AG08395 (cell line): ENCODE measurements at places on chromosomes 12 and 14.

GRCh38 chr14:41749429-41749828 lies 142.8 kb downstream of the LRFN5 start:
- DNase-seq: no peak

DNA sequence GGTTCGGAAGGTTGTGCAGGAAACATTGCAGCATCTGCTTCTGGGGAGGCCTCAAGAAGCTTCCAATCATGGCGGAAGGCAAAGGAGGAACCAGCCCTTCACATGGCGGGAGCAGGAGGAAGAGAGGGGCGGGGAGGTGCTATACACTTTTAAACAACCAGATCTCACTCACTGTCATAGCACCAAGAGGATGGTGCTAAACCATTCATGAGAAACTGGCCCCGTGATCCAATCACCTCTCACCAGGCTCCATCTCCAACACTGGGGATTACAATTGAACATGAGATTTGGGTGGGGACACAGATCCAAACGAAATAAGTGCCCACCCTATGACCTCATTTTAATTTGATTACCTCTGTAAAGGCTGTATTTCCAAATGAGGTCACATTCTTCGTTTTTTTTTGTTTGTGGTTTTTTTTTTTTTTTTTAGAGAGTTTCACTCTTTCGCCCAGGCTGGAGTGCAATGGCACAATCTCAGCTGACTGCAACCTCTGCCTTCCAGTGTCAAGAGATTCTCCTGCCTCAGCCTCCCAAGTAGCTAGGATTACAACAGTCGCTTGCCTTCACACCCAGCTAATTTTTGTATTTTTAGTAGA lies 11.4 kb upstream of the ORAI1 start:
- DNase-seq: no peak

GRCh38 chr12:31011336-31011735 lies 62.3 kb upstream of the DDX11 start:
- no peak for DNase-seq

GRCh38 chr14:30791522-30792351 lies 82.6 kb upstream of the COCH start:
- no peak for DNase-seq

GRCh38 chr14:101408077-101408831 lies 153.0 kb upstream of the DIO3 start:
- DNase-seq: peak; percentile 50

DNA sequence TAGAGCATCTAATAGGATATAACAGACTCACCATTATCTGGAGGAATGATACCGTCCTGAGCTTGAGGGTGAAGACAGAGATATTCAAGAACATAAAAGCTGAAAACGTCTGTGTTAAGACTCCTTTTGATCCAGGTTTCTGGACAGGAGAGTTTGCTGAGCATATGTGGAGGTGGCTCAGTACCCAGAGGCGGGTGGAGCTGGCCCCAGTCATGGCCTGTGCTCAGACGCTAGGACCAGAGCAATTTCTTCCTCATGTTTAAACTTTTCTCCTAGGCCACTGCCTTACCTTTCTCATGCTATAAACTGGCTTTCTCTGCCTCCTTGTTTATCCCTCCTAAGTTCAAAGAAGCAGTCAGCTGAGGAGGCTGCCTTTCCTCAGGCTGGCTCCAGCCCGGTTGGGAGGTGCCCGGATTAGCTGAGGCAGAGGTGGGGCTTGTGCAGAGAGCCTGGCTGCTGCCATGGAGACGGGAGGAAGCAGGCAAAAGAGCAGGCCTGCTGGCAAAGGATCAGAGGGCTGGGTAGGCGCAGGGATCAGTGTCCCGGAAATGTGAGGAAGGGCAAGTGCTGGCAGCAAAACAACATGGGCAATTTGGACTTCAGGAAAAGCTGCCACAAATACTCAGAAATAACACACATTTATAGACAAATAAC lies 13.7 kb downstream of the COA8 start:
- peak; percentile 96 for DNase-seq

DNA sequence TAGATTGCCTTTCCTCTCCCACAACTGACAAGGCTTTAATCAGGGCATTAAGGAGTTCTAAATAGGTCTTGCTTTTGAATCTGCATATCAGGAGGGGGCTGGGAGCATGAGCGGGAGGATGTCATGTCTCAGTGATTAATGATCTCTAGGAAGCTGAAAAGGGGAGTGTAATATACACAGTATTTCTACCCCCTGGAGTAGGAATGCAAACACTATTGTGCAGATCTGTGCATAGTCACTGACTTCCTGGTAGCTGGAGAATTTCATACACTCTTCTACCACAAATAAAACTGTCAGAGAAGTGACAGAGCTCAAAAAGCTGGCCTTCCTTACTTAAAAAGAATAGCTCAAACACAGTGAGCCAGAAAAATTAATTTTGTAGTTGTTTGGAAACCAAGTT lies 65.8 kb downstream of the RIC8B start:
- peak; percentile 23 for DNase-seq

DNA sequence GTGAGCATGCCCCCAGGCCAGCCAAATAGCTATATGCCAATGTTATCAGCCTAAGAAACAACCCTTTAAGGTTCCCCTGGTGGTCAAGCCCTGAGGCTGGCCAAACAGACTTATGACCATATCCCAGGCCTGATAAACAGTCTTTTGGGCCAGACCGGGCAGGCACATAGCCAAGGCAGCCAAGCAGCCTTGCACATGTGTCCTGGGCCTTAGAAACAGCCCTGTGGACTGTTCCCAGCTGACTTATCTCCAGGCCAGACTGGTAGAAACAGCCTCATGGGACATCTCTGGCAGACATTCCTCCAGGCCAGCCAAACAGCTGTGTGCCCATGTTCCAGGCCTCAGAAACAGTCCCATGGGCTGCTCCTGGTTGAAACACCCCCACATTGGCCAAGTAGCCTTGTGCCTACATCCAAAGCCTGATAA lies 295.0 kb upstream of the MGAT4C start:
- DNase-seq: no peak

DNA sequence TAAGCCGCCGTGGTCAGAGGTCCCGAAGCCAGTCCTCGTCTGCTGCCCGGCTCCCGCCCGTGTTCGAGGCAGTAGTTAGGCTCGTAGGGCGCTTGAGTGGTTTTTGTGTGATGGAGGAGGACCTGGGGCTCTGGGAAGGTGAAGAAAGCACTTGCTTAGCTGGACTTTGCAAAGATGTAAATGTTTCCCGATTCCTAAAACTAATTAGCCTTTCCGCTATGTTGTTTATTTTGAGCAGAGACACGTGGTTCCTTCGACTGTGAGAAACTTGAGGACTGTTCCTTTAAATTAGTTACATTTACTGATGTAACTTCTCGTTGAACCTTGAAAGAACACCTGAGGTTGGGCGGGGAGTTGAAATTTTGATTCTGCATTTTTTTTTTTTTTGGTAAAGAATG lies 33.9 kb downstream of the MIA2 start:
- no peak for DNase-seq

DNA sequence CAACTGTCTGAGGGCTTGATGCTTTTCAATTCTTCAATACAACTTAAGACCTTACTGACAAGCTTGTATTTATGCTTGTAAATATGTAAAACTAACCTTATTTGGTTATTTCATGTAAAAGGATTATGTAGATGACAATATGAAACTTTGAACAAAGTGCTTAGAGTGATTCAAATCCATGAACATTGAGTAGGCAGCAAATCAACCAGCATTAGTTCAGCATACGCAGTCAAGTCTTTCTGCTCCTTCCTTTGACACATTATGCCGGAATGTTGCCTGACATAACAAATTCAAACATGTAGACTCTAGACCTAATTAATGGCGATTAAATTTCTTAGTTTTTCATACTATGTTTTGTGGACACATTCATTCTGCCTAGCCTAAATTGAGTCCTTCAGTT lies 105.2 kb downstream of the FGD4 start:
- no peak for DNase-seq
